Activated T-helper 1 cell treated with anti-CD3 and anti-CD28 coated beads, Interleukin-12 subunit alpha, Interleukin-12 subunit beta, Interleukin-2, Interleukin-4 antibody, amounts not matched to agents 30 ng/mL and 10 ng/mL and 1 ng/mL, durations not matched to agents 14 hours and 24 hours and 36 hours (primary cell): ENCODE measurements at places on chromosomes 12 and 14. TPM values are rescaled to one million over a fixed set of nuclear protein-coding genes. Genes with fewer than 3 reads are reported as not detected.

Gene PAPLN
- total RNA-seq: 0.39 and 0.96 TPM in 2 replicates

Gene NRIP2
- not detected in 2 replicates for total RNA-seq

Gene SERPINA9
- total RNA-seq: not detected in 2 replicates

Gene FAM181A
- not detected in 2 replicates for total RNA-seq

Gene MGP
- not detected in 2 replicates for total RNA-seq

Gene SLC2A14
- 0.10 TPM in 1 of 2 replicates, not detected in the other for total RNA-seq

Gene TCL1B
- not detected in 2 replicates for total RNA-seq

Gene PROX2
- not detected in 2 replicates for total RNA-seq

Gene SUSD6
- total RNA-seq: 91.3 and 94.3 TPM in 2 replicates

Gene SMOC1
- not detected in 2 replicates for total RNA-seq

Gene SERPINA12
- total RNA-seq: not detected in 2 replicates

Gene SIX1
- total RNA-seq: 0.39 and 0.41 TPM in 2 replicates

Gene IRAK3
- total RNA-seq: 3.2 TPM in 2 replicates

Gene CIROP
- total RNA-seq: not detected in 2 replicates

Gene MGAT4C
- under 0.01 TPM in 1 of 2 replicates, not detected in the other for total RNA-seq

Gene INHBC
- 0.15 TPM in 1 of 2 replicates, not detected in the other for total RNA-seq

Gene CYP46A1
- 0.27 TPM in 1 of 2 replicates, not detected in the other for total RNA-seq

Gene RERGL
- not detected in 2 replicates for total RNA-seq

Gene SLC6A13
- total RNA-seq: 0.27 and 0.44 TPM in 2 replicates

Gene CCDC38
- total RNA-seq: not detected in 2 replicates

Gene POTEM
- not detected in 2 replicates for total RNA-seq

Gene MYH7
- 0.05 TPM in 2 replicates for total RNA-seq

Gene PPFIA2
- not detected in 2 replicates for total RNA-seq

Gene MYF5
- total RNA-seq: not detected in 2 replicates
